ENCODE measurements at places on chromosomes 11 and 22.

DNA sequence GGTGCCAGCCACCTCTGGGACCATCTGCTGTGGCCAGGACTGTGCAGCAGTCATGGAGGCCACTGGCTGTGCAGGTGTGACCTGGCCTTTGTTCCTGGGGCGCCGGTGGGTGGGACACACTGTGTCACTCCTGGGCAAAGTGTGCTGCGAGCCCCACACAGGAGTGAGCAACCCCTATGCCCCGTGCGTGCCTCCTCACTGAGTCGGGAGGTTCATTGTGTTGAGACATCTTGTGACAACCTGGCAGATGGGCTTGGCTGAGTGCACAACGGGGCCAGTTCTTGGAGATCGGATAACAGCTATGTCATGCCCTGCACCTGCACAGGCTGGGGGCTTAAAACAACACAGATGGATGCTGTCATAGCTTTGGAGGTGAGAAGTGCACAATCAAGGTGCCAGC is 13.5 kb downstream of the ANO1 start:
- DNase-seq, result no peak

GRCh38 chr11:107202241-107202640 is 184.0 kb upstream of the GUCY1A2 start:
- no peak for DNase-seq

GRCh38 chr22:48621085-48621484 is 1206.6 kb downstream of the BRD1 start:
- no peak for DNase-seq

DNA sequence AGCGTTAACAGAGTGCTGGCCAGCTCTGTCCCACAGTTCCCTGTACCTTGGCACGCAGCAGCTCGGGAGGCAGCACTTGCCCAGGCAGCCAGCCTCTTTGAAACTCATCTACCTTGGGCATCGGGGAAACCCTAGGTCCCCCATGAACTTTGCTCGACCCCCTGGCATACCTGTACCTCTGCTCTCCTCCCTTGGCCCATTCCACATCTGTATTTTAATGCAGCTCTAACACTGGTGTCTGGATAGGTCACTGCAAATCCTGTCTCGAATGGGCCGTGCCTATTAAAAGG is 304.1 kb downstream of the TBC1D22A start:
- no peak for DNase-seq

GRCh38 chr22:42680648-42681047 is 31.5 kb upstream of the CYB5R3 start:
- no peak for DNase-seq

GRCh38 chr11:62588966-62589637 is 2.2 kb downstream of the TUT1 start:
- DNase-seq, result no peak

- no peak for DNase-seq
These were observed 35.4 kb upstream of the WNT7B start for GRCh38 chr22:46012182-46012880.

- no peak for DNase-seq
These were observed 14.9 kb upstream of the PRG2 start for GRCh38 chr11:57405271-57405860.

DNA sequence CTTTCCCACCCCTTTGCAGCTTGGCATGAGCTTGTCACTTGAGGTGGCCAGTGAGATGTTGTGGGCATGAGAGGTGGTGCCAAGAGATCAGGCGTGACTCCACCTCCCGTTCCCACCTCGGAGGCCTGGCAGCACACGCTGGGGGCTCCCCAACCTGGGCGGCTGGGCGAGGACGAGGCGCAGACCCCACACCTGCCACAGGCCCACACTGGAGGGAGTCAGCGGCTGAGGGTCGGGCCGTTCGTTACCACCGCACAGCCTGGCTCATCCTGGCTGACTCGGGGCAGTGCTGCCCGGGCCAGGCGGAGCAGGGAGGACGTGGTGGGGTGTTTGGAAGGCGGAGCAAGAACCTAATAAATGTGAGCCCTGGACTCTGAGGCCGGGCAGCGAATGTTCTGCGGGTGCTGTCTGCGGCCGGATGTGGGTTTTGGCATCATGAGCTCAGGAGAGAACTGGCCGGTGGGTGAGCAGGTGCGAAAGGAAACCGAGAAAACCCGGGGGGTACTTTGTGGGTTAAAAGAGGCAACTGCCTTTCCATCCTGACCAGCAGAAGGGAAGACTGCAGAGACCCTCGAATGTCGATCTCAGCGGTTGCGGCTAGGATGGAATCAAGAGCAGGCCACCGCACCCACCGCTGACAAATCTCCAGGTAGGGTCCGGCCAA is 10.2 kb upstream of the IFITM3 start:
- no peak for DNase-seq

- no peak for DNase-seq
These were observed 1.4 kb upstream of the SMIM38 start for GRCh38 chr11:69154211-69154913.

DNA sequence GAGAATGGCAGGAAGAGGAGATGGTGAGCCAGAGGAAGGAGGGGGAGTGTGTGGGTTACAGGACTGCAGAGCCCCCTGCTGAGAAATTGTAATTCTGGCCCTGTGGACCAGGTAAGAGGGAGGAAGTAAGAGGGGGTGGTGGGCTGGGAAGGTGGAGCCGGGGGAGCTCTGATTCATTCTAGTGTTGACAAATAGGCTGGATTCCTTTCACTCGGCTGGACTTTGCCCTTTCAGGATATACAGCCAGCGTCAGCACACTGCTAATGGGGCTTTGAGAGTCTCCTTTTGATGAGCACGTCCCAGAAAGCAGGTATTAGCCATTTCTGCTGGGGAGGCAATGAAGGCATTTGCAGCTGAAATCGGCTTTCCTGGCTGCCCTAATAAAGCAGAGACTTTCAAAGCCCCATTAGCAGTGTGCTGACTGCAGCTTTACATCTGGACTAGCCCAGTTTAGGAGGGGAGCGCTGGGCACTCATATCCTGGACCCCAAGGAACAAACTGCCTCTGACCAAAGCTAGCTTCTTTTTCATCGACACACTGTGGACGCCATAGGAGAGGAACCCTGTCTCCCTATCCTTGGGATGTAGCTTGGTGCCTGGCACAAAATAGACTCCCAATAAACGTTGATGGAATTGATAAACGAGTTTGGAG is 44.8 kb upstream of the CADM1 start:
- DNase-seq, result no peak

DNA sequence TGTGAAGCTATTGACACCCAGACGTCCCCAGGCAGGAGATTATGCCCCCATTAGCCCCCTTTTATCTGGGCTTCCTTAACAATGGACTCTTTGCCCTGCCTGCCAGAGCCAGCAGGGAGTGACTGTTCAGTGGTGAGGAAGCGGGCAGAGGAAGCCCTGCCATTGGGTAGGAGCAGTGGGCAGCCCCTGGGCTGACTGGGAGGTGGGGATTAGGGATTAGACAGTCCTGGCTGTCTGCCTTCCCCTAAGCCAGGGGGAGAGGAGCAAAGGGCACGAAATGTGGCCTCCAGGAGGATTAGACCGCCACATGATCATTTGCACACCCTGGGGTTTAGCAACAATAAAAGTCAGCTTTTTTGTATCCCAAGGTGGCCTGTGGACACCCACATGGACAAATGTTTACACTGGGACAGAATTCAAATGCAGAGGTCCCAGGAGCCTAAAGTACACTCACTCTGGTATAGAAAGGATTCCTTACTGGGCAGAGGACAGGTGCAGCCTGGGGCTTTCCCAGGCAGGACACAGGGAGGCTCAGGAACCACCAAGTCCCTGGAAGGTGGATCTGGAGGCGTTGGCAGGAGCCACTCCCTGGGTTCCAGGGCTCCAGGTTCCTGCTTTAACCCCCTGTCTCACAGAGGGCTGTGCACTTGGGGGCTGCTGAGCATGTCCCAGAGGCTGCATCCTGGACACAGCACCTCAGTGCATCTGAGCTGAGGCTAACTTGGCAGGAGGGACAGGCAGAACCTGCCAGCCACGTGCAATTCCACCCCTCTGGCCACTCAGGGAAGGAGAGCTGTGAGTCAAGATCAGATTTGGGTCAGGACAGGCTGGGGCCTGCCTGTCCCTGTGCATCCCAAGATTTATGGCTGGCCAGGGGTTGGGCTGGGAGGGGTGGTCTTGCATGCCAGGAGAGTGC is 2.1 kb downstream of the PNPLA3 start:
- DNase-seq, result no peak

GRCh38 chr11:662689-663274 is 25.7 kb downstream of the DRD4 start:
- DNase-seq, result peak; percentile 14

GRCh38 chr11:14079011-14079410 is 116.5 kb downstream of the SPON1 start:
- no peak for DNase-seq

DNA sequence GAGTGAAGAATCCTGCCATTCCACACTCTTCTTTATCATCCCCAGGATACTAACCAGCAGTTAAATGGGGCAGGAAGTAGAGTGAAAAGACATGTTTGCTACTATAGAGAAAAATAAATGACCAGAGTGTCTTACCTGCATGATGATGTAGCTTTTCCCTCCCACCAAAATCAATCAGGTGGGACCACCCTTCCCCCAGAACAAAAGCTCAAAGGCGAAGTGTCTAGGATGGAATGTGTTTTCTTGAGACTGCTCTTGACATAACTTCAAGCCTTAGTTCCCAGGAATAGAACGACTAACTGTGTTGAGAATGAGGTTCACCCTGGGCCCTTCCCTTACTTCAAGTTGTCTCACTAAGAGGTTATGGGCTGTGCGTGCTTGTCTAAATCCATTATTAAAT is 339.2 kb upstream of the CCDC90B start:
- no peak for DNase-seq

- no peak for DNase-seq
These were observed 1.7 kb downstream of the TKFC start for GRCh38 chr11:61334434-61335354.
